ENCODE measurements at places on chromosomes 5 and 9. TPM values are rescaled to one million over a fixed set of nuclear protein-coding genes. Genes with fewer than 3 reads are reported as not detected.

TRPM6 gene
- polyA plus RNA-seq: 0.01 TPM

SLC36A2 gene
- not detected for polyA plus RNA-seq

POLR3G gene
- 4.7 TPM for polyA plus RNA-seq

RIMOC1 gene
- 26.8 TPM for polyA plus RNA-seq

INSL6 gene
- polyA plus RNA-seq: not detected

TAF11L6 gene
- not detected for polyA plus RNA-seq

SVEP1 gene
- polyA plus RNA-seq: 34.8 TPM

SHC3 gene
- polyA plus RNA-seq: 4.3 TPM

DNA sequence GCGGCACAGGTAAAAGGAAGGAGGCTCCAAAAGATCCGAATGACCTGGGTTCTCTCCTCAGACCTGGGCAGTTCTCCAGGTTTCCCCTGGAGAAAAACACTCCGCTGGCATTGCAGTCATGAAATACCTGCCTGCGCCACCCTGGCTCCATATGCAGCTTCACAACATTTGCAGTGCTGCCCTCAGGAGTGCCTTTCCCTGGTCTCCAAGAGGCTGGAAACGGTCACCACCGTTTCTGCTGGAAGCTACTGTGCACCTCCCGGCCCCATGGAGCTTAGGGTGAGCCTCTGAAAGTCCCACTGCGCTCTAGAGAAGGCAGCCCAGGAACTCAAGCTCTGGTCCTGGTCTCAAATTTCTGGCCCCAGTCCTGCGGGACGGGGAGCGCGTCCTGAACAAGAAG lies 670 bp downstream of the UGT3A1 start:
- no peak for DNase-seq

DNA sequence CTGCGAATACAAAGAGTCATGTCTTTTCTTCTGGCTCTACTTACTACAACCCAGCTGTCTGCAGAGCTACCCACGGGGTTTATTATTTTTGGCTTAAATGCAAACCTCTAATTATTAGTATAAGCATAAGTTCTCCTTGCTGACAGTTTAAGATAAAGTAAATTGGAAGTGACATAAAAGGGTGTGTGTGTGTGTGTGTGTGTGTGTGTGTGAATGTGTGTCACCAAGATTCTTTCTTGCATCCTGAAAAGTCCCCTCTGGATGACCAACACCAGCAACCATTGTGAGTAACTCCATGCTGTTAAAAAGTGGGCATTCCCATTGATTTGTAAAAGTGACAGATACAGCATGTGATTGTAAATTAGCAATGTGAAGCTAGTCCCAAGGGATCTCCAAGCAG lies 803.8 kb upstream of the ZNF608 start:
- DNase-seq: no peak

- no peak for DNase-seq
Measured at GRCh38 chr5:16994565-16994964, 58.5 kb upstream of the MYO10 start.

GRCh38 chr5:79236362-79236969 lies 535 bp downstream of the JMY start:
- no peak for DNase-seq

DNA sequence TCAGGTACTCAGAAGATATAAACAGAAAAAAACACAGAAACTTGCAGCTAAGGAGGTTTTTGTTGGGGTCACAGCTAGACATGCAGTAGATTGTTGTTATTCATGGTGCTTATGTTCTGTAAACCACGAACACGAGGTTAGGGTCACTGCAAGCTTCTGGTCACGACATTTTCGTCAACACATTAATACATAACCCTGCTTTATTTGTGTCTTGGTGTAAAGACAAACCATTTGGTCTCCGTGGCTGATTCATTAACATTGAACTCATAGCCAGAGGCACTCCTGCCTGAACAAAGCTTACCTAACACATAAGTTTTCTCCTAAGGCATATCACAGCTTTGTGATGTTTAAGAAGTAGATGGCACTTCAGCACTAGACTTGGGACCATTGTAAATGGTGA lies 16.9 kb downstream of the TEK start:
- peak; percentile 70 for DNase-seq

- DNase-seq: no peak
Measured at GRCh38 chr5:114355086-114355830, 6.6 kb upstream of the KCNN2 start.

DNA sequence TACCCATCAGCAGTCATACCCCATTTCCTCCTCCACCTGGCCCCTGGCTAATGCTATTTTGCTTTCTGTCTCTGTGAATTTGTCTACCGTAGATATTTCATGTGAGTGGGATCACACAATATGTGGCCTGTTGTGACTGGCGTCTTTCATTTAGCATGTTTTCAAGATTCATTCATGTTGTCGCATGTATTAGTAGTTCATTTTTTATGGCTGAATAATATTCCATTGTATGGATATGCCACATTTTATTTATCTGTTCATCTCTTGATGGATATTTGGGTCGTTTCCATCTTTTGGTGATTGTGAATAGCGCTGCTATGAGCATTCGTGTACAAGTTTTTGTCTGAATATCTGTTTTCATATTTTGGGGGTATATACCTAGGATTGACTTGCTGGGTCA lies 33.9 kb downstream of the PSD2 start:
- DNase-seq: no peak

DNA sequence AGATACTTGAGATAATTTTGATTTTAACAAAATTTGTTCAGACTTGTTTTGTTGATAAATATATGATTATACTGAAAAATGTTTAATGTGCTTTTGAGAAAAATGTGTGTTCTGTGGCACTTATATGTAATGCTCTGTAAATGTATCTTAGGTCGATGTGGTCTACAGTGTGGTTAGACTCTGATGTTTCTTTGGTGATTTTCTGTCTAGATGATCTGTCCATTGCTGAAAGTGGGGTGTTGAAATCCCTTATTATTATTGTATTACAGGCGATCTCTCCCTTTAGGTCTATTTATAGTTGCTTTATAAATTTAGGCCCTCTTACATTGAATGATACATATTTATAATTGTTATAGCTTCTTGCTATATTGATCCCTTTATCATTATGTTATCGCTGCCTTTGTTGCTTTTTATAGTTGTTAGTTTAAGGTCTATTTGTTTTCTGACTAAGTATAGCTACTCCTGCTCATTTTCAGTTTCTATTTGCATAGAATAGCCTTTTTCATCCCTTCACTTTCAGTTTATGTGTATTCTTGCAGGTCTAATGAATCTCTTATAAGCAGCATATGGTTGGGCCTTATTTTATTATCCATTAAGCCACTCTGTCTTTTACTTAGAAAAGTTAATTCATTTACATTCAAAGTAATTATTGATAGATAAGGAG lies 124.3 kb downstream of the MRPS30 start:
- DNase-seq: no peak

DNA sequence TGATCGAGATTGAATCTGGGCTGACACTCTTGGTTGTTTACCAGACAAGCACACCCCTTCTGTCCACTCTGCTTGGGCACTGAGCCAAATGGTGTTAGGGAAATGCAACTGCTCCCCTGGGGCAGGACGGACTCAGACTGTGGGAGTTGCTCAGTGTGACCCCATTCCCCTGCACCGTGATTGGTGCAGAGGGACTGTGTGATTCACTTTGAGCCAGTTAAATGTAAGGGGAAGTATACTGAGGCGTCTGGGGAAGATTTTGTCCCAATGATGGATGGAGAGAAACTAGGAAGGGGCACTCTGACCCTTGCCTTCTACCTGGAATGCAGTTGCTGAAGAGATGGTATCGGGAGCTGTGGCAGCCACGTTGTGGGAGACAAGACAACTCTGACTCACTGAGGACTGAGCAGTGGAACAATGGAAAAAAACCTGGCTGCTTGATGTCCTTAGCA lies 196.0 kb upstream of the ANKRD55 start:
- no peak for DNase-seq

- no peak for DNase-seq
Measured at GRCh38 chr5:179765400-179765799, 28.4 kb upstream of the LTC4S start.

DNA sequence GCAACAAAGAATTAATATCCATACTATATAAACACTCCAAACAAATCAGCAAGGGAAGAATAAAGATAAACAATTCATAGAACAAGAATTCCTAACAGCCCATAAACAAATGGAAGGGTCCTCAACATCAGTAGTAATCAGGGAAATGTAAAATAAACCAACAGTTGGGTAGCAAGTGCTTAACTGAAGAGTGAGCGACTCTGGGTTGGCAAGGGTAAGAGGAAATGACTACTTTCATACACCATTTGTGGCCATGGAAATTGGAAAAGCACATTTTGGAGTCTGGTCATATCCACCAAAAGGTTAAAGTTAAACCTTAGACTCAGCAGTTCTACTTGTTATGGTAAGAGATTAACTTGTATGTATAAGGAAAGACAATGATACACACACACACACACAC lies 17.4 kb upstream of the RORB start:
- no peak for DNase-seq

- no peak for DNase-seq
Measured at GRCh38 chr5:172642051-172642409, 967 bp downstream of the NEURL1B start.

DNA sequence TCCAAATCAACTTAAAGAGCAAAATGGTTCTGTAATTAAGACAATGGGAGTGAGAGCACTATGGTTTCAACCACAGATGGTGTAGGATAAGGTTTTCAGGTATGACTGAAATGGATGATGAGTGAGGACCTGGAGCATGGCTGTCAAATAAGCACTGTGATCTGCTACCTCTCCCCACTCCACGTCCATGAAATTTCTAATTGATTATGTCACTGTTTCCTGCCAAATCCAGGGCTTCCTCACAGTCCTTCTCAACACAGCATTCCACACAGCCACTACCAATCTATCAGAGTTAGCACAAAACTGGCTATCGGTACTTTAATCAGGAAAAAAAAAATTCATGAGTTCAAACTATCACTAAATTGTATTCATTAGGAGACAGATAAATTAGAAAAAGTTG lies 420.4 kb upstream of the WWC1 start:
- DNase-seq: no peak

DNA sequence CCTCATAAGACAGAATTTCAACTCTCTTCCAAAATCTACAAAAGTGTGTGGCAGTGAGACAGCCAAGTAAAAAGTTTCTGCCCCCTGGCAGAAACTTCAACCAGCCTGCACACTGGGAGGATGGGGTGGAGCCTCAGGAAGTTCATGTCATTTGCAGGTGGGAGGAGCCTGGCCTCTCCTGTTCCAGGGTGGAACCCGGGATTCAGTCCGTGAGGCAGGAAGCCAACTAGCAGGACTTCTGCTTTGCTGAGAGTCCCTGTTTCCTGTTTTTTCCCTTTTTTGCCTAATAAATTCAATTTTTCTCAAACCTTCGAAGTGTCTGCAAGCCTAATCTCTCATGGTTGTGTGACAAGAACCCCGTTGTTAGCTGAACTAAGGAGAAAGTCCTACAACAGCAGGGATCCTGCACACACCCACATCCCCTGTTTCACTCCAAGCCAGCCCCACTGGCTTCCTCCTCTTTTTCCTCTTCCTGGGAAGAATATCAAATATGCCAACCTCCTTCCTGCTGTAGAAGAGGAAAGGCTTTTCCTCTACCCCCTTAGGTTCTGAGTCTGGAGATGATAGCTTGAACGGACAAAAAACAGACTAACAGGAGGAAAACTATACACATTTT lies 69.3 kb downstream of the ALDH7A1 start:
- no peak for DNase-seq

- DNase-seq: no peak
Measured at GRCh38 chr9:32404856-32405255, 20.4 kb downstream of the ACO1 start.

GRCh38 chr9:126613651-126614050 lies at the start of gene LMX1B:
Gene LMX1B (plus strand): TSS chr9:126613928. CDS start chr9:126614450, 522 bp downstream.
- DNase-seq: no peak

DNA sequence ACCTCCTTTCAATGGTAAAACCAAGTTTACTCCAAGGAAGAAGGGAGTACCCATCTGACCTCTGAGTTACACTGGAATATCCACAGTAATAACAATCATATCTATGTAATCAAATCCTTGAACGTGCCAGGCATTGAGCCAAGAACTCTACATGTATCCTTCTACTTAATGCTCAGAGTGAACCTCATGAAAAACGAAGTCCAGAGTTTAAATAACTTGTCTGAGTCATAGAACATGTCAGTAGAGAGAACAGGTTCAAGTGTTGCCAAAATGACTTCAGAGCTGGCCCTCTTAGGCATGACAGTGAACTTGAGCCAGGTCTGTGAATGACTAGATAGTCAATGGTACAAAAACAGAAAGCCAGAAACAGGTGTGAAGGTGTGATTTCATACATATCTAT lies 164.1 kb upstream of the ZNF618 start:
- peak; percentile 23 for DNase-seq

DNA sequence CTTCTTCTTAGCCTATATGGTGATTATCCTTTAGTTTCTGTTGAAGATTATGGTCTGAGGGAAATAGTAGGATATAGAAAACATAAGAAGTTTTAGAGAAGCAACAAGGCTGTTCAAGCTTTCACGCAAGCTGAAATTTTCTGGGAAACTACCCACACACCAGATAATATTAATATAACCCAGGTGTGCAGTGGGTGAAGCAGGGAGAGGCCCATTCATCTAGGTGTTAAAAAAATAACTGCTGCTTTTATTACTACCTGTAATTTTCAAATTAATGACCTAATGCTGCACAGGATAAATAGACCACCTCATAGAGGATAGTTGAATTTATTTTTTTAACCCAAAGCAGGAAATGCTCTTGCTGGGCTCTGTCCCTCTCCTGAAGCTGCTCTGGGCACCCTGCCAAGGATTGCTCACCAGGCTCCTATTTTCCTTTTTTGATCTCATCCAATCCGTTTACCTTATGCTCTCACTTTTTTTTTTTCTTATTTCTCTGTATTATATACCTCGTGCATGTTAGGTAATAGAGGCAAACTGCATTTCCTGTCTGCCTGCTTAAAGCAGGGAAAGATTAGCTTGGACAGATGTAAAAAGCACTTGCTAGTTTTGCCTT lies 124.3 kb upstream of the SLC12A2 start:
- DNase-seq: peak; percentile 67

DNA sequence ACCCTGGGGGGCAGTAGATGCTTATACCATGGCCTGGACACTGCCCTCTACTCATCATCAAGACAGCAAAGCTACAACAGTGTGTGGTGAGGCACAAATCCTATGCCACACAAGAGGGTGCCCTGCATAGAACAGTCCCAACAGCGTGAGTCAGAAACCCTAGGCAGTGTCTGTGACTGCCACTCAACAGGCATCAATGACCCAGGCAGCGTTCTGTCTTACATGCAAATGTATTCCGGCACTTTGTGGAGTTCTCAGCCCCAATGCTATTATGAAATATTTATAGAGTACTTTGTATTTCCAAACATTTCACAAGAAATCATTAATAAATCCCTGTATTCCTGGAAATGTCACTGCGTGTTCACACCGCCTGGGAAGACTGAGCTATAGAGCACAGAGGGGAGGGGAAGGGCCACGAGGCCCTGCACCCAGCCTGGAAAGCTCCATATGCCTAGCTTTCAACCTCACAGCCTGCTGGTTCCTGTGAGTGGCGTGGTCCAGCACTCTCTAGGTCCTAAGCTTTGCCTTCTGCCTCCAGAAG lies 77.7 kb downstream of the NIPSNAP3B start:
- no peak for DNase-seq
